ENCODE measurements at places on chromosomes 1 and 21. TPM values are rescaled to one million over a fixed set of nuclear protein-coding genes. Genes with fewer than 3 reads are reported as not detected.

MYBPHL gene
- total RNA-seq: 0.28 TPM

BGLAP gene
- total RNA-seq: 1.4 TPM

DNA sequence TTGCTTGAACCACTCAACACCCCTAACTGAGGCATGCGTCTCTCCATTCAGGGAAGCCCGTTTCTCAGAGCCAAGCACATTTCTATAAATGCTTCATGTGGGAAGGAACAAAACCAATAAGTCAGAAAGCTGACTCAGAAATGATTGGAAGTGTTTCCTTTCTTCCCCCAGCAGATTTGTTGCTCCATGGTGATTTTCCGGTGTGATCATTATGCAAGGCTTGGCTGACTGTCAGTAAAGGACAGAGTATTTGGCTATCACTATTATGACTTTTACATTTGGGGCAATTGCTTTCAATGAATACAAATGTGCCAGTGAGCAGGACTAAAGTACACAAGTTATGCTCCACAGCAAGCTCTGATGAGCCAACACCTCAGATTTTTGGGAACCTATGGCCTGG lies 53.3 kb upstream of the ZC3H11B start:
- no peak for DNase-seq

DNA sequence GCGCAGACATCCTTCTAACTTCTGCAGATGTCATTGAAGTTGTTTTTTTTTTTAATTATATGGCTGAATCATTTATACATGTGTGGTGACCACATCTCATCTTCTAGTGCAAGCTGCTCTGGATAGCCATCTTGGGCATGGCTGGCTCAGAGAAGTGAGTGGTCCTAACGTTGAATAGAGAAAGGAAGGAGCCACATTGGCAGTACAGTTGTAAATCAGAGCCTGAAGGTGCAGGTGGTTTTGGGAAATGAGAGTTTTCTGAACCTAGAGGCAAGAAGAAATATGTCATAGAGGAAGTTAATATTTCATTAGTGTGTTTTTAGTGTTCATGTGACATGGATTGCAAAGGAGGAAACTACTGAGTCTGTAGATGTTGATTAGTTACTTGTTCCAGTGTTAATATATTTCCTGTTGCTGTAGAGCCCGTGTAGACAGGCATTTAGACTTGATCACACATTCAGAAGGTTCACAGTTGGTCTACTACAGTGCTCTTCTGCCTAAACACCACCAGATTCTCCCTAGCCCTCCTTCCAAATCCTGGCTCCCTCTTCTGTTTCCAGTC lies 163.7 kb downstream of the ROR1 start:
- DNase-seq: no peak
